Dermis blood vessel endothelial cell (primary cell): ENCODE measurements at places on chromosomes 1 and 21.

DNA sequence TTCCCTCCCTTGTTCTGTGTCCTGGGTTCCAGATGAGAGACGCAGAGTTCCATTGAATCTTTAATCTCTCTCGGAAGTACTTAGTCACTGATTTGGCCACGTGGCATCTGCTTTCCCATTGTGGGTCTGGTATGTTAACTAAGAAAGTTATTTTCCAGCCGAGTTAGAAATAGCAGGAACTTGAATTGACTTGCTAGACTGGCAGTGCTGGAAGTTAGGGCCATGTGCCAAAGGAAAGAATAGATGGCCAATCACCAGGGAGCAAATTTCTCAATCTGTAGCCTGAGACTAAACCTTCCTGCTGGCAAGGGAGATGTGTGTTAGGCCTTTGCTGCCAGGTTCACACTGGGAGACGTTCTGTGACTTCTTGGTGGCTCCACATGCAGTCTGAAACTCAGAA is 24.2 kb upstream of the SLFNL1 start:
- peak; percentile 94 for DNase-seq

DNA sequence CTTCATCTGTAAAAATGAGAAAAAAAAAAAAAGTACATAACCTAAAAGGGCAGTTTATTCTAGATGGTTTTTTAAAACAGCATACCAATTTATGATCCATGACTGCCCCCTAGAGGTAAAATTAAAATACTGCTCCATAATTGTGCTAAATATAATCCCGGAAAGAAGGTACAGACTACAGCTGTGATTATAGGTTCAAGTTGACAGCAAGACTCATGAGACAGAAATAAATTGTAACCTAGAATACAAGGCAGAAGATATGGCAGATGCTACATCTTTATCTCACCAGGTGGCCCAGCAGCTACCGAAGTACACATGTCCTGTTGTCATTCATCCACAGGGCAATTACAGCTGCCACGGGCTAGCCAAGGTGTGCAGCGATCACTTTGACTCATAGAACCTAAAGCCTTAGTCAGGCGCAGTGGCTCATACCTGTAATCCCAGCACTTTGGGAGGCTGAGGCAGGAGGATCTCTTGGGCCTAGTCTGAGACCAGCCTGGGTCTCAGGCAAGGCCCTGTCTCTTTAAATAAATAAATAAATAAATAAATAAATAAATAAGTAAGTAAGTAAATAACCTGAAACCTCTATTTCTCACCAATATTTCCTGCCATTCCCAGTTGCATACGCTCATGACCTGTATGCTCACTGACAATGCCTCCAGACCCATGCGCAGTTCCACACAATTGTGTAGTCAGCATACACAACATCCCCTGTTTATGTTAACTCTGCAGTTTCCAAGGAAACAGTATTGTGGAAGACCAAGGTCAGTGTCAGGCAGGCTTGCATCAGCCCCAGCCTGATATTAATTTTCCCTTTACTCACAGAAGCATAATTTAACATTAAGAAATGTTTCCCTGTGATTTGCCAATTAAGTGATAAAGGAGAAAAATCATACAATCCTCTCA is 18.3 kb upstream of the PPIE start:
- peak; percentile 78 for DNase-seq

DNA sequence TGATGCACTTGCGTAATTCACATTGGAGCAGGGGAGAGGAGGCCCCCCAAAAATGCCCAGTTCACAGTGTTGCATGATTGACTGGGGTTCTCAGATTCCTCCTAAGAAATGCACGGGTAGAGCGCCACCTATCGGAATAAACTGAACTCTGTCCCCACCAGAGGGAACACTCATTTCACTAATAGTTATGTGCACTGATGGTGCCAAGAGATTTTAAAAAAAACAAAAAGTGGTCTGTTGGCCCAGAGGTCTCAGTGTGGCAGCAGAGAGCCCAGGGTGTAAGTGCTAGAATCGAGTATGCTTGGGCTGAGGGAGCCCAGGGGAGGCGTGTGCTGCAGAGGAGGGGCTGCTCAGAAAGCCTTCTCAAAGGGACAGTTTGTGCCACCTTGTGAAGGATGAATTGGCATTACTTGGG is 6.9 kb downstream of the PINK1 start:
- DNase-seq, result peak; percentile 81

GRCh38 chr1:147598621-147599361 is 57.5 kb downstream of the BCL9 start:
- DNase-seq, result peak; percentile 23

- DNase-seq, result peak; percentile 10
These were observed 70.6 kb upstream of the KIAA1614 start for GRCh38 chr1:180842052-180842451.

DNA sequence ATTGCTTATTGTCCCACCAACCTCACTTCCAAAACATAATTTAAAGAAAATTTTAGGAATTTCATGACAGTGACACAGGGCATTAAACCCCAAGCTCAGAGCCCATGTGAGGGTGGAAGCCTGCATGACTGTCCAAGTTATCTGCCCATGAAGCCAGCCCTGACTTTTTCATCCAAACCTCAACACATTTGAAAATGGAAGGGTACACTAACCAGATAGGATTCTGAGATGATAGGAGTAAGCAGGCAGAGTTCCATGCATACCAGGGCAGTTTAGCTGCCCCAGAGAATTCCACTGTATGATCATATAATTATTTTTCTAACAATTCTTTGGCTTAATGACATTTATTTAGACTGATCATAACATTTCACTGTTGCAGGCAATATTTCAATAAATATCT is 986.0 kb downstream of the TTLL7 start:
- no peak for DNase-seq

DNA sequence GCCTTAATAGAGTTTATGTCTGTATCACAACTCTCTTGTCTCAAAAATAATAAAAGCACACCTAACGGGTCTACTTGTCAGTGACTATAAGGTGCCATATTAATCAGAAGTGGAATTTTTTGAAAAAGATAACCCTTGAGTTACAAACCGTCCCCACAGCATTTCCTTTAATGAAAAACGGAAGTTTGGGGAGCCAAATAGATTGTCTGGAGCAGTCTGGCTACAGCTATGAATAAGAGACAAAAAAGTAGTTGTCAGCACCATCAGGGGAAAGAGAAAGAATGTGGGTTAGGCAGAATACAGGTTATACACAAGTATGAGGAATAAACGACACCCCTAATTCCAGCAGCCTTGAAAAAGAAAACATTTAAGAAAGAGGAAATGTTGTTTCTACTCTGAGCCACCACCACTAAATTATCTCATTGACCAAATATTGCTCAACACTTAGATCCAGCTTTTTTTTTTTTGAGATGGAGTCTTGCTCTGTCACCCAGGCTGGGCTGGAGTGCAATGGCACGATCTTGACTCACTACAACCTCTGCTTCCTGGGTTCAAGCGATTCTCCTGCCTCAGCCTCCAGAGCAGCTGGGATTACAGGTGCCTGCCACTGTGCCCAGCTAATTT is 29.4 kb upstream of the USP24 start:
- no peak for DNase-seq

GRCh38 chr1:58857680-58858673 is 74.1 kb upstream of the JUN start:
- no peak for DNase-seq

- peak; percentile 62 for DNase-seq
These were observed 5.2 kb downstream of the NPPA start for GRCh38 chr1:11842154-11843041.

DNA sequence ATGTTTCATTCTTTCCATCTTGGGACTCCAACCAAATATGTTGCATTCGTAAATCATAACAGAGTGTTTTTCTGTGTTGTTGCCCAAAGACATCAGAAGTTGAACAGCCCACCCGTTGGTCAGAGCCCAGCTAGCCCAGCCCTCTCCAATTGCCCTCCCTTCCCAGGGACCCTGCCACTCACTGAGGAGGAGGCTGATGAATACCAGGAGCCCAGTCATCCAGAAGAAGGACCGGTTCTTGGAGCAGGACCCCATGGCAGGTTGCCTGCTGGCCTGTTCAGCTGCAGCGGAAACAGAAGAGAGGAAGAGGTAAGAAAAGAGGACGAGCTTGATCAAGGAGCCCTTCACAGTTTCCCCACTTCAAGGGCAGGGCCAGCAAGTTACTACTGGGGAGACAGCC is 172.2 kb upstream of the ETV3 start:
- DNase-seq, result no peak

DNA sequence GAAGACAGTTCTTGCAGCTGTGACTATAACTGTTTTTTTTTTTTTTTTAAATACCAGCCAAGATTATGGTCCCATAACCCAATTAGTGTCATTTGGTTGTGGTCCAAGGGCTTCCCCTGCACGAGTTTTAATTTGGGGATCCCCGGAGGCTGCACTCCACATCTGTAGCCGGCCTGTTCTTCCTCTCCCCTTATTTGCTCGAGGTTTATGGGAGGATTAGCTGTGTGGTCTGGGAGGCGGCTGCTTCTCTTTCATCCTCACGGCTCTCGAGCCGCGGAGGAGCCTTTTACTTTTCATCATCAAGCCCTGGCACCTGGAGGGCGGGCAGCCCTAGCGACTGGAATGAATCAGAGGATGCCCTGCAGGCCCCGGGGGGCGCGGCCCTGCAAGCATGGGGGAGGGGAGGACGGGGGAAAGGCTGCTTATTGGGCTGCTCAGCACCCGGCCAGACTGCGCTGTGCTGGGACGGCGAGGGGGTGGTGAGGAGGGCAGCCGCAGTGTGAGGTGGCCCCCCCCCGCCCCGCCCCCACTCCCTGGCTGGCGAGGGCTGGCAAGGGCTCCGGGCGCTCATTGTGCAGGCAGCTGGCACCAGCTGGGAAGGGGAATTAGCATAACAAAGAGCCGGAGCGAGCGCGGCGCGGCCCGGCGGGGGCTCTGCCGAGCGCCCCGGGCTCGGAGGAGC is 18.5 kb downstream of the SERTAD4 start:
- DNase-seq, result peak; percentile 45

DNA sequence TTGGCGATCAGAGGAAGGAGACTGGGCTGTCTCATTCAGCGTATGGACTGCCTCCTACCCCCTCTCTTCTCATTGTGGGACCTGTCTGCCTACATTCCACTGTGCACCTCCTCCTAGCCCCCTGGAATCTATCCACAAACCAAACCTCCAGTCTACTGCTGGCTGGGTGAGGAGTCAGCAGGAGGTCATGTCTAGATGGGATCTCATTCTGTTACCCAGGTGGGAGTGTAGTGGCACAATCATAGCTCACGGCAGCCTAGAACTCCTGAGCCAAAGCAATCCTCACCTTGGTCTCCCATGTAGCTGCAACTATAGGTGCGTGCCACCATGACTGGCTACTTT is 18.0 kb upstream of the TTC22 start:
- no peak for DNase-seq
